ENCODE measurements at places on chromosomes 2 and 18.

GRCh38 chr2:181782660-181783059 is 102.3 kb upstream of the NEUROD1 start:
- DNase-seq, result no peak

- DNase-seq, result no peak
Measured at GRCh38 chr2:67950919-67951318, 111.9 kb downstream of the C1D start.

- DNase-seq, result no peak
Measured at GRCh38 chr18:30623401-30624065, 419.0 kb downstream of the DSC3 start.

DNA sequence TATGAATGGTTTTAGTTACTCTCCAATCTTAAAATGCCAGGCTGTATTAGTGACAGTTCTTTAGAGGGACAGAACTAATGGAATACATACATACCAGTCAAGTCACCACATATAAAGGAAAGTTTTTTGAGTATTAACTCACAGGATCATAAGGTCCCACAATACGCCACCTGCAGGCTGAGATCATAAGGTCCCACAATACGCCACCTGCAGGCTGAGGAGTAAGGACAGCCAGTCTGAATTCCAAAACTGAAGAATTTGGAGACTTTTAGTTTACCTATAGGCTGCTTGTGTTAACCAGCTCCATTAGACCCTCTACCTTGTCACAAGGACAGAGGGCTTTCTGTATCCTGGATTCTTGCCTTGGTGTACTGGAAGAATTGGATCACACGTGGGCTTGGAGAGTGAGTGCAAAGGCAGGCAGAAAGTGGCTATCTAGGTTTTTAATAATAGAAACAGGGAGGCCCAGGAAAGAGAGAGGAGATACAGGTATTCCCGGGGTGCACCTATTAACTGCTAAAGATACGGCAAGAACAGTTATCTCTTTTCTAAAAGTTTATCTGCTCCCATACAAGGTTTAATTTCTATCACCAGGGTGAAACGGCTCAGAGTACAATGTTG is 234.9 kb upstream of the CYRIA start:
- no peak for DNase-seq

DNA sequence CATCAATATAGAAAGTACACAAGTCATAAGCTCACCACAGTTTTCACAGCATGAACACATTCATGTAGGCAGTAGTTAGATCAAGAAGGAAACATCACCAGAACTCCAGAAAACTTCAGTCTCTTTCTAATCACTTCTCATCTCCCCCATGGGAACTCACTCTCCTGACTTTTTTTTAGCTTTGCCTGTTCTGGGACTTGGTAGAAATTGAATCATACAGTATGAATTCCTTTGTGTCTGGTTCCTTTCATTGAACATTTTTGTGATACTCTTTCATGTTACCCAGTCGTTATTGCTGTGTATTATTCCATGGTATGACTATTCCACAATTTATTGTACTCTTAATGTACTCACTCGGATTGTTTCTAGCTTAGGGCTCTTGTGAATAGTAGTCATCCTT is 160.2 kb downstream of the TAF4B start:
- no peak for DNase-seq

GRCh38 chr18:12703096-12703567 is 290 bp downstream of the PSMG2 start:
- DNase-seq, result no peak

DNA sequence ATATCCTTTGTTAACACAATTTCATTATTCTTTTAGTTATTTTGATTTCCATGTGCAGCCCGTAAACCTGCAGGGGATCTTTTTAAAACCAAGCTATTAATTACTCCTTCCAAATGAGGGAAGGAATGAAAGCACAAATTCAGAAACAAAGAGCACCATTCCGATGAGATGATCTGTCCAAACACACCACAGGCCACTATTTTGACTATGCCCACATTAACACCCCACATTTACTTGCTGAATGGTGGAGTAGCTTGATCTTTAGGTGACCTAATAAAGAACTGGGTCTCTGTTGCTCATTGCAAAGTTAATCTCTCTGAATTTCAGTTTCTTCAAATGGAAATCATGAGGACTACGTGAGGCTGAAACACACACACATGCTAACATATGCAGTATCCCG is 218.0 kb downstream of the IRS1 start:
- no peak for DNase-seq
